Cortex of kidney (tissue), 1 donor: ENCODE measurements at places on chromosomes 3 and 15.

- no peak for DNase-seq
Observed at GRCh38 chr15:80424381-80424780, 20.2 kb downstream of the ARNT2 start.

GRCh38 chr3:150727653-150728502 lies 24.2 kb upstream of the ERICH6 start:
- DNase-seq = no peak

DNA sequence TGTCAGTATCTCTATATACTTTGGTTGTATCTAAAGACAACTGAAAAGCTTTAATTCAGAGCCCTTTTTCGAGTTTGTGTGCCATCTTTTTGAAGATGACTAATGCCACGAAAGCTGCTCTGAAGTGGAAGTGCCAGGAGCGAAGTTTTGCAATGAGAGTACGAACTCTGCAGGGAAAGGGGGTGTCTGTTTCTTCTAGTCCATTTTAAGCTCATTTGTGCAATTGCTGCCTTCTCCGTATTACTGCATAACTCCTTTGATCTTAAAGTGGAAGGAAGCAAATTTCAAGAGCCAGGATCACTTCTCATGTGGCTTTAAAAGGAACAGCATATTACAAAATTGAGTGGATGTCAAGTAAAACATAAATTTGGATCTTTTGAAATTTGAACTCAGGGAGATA lies 245.3 kb downstream of the FEZF2 start:
- no peak for DNase-seq

DNA sequence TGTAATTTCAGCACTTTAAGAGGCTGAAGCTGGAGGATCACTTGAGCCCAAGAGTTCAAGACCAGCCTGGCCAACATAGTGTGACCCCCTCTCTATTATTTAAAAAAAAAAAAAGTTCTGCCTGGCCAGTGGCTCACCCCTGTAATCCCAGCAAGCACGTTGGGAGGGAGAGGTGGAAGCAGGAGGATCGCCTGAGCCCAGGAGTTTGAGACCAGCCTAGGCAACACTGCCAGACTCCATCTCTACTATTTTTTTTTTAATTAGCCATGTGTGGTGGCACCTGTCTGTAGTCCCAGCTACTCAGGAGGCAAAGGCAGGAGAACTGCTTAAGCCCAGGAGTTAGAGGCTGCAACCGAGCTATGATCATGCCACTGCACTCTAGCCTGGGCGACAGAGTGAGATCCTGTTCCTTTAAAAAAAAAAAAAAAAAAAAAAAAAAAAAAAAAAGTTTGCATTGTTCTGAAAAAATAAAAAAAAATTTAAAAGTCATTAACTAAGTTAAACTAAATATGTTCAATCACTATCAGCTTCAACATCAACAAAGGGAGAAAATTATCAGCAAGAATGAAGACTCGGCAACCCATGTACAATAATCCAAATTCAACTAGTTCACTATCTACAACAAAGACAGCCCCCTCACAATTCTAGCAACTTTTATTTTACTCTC lies 1.9 kb downstream of the RAF1 start:
- DNase-seq = no peak

- no peak for DNase-seq
Observed at GRCh38 chr3:123143669-123144411, 57.9 kb upstream of the SEC22A start.

- no peak for DNase-seq
Observed at GRCh38 chr3:150414959-150415358, 6.9 kb downstream of the TSC22D2 start.

GRCh38 chr15:68572309-68572708 lies 6.5 kb upstream of the CORO2B start:
- DNase-seq = no peak

DNA sequence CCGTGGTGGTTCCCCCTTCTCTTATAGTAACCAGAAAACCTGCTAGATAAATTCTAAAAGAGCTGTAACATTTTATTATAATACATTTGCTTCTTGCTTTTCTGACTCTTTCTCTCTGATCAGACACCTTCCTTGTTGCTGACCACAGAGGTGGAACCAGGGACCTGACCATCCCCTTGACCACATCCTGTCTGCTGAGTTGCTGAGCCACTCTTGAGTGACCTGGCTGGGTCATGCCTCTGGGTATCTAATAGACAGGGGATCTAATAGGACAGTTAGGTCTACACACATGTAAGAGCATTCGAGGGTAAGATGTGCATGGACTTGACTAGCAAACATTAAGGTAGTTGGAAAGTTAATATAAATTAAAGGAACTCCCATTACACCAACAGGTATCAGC lies 22.8 kb upstream of the TRIM59 start:
- DNase-seq = no peak

GRCh38 chr3:60046210-60046609 lies 996.4 kb upstream of the CFAP20DC start:
- no peak for DNase-seq

GRCh38 chr3:58999134-58999773 lies 50.6 kb downstream of the CFAP20DC start:
- no peak for DNase-seq

DNA sequence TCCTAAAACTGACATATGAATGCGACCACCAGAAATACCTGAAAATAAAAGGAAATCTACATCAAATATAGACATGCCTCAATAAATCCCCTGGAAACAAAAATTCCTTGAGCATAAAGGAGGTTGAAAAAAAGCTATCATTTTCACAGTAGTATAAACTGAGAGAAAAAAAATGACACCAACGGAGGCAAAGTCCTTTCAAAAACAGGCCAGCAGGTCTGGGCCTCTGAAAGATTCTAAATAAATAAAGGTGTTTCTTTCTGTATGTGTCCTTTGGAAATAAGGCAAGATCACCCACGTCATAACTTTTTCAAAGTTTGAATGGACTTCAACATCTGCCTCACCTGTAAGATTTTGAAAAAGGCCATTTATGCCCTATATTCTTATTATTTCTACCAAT lies 5.0 kb downstream of the CLPX start:
- DNase-seq = no peak

DNA sequence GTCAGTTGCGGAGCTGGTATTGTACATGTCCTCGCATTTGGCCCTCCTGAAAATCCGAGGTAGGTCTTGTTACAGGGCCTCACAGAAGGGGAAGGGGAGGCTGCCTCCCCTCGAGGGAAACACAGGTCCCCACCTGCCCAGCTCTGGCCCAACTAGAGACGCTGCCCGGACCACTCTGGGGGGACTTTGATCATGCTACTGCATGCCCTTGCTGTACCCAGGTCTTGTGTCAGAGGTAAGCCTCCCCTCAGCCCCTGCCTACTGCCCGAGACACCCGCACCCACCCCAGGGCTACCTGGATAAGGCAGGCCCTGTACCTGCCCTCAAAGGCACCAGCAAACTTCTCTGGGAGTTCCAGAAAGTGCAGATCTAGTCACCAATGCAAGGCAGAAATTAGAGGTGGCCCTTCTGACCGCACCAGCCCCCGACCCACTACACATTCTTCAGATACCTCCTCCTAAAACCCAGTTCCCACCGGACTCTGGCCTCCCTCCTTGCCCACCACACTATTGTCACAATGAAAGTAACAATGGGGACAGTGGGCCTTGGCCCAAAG lies 981 bp upstream of the SCAP start:
- no peak for DNase-seq

DNA sequence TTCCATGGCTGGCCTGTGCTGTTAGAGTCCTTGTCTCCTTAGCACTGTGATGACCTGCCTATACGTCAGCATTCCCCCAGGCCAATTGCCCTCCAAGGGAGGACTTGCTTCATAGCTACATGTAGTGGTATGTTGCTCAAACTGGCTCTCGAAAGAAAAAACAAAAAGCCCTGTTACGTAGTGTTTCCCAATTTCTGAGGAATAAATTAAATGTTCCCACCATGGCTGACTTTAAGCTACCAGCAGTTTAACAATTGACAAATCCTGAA lies 54.6 kb downstream of the WNT7A start:
- DNase-seq = no peak

GRCh38 chr3:16475766-16476165 lies 37.7 kb downstream of the RFTN1 start:
- DNase-seq = no peak

DNA sequence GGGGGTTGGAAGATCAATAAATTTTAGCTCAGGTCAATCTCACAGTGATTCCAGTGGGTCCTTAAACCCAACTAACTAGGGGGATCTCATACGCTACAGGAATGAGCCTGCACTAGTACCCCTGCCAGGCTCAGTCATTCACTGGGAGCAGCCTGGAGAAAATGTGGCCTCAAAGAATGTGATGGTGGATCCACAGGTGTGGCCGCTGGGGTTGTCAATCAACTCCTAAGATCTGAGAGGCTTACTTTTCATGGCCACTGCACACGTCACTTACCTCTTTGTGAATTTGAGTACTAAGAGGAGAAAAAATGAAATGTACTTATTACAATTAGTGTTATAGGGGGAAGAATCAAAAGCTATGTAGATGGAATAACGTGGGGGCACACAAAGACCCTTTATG lies 17.5 kb upstream of the FNDC3B start:
- no peak for DNase-seq

GRCh38 chr15:91465696-91466095 lies 365.6 kb downstream of the SV2B start:
- no peak for DNase-seq

DNA sequence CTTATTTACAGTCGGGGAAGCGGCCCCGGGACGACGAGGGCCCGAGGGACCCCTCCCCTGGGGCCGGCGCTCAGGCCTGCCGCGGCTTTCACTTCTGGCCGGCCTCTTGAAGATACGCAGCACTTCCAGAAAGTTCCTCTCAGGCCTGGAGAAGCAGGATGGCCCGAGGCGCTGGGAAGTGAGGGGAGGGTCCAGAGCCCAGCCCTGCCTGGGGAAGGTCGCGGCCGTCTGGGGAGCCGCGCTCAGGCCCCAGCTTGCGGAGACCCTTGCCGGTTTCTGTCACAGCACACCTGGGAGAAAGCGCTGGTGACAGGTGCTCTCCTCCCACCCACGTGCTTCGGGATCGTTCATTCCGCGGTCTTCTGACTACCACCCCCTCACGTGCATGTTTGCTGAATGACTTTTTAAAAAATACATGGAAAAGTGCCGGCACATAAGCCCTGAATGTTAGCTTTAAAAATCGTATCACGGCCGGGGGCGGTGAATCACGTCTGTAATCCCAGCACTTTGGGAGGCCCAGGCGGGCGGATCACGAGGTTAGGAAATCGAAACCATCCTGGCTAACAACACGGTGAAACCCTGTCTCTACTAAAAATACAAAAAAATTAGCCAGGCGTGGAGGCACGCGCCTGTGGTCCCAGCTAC lies 727 bp upstream of the TM2D3 start:
- no peak for DNase-seq

GRCh38 chr3:62007036-62007435 lies 366.3 kb downstream of the FEZF2 start:
- DNase-seq = no peak

DNA sequence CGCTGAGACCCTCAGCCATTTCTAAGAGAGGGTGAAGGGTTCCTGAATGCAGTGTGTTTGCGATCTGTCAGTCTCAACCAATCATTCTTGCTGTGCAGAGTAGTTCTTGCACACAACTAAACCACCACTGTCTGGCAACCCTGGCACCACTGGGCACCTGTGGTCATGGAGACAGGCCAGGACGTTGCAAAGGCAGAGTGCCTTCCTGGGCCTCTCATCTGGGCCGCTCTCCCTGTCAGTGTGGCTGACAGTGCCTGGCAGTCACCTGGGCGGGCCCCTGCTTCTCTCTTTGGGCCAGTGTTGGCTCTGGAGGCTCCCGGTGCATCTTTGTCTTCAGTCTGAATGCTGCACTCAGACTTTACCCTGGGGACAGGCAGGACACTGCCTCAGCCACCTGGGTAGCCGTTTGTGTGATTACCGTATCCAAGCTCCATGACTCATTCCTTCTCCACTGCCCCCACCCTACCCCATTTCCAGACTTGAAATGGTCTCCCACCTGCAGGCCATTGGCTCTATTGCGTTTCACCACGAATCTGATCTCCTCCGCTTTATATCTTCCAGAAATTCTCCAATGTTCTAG lies 104.6 kb upstream of the KLF13 start:
- no peak for DNase-seq

- DNase-seq = no peak
Observed at GRCh38 chr3:162487138-162487537, 990.5 kb downstream of the OTOL1 start.

DNA sequence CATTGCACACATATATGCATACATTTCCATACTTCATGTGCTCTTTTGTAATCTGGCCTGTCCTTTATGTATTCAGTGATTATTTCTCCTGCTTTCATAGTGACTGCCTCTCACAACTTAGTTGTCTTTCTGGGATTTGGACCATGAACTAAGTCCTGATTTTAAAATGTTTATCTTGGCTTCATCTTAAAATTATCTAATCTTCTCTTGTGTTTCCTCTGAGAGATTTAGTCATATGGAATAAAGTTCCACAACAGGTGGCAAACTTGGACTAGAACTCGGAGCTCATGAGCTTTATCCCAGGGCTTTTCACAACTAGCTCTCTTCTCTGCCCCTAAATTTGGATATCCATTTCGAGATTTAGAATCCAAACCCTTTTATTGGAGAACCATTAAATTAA lies 44.3 kb downstream of the U2SURP start:
- no peak for DNase-seq

DNA sequence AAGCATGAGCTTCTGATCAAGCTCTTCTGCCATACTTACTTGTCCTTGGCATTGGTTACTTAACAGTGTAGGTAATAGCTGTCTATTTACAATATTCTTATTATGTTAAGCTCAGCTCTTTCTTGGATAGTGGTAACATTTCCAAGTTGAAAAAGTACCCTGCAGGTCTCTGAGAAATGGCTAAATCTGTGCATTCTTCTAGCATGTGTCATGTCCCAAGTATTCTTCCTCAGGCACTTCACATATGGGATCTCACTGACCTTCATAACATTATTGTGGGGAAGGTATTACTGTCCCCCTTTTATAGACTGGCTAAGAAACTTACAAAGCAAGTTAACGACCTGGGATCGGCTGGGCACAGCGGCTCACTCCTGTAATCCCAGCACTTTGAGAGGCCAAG lies 236.1 kb downstream of the RORA start:
- DNase-seq = no peak

DNA sequence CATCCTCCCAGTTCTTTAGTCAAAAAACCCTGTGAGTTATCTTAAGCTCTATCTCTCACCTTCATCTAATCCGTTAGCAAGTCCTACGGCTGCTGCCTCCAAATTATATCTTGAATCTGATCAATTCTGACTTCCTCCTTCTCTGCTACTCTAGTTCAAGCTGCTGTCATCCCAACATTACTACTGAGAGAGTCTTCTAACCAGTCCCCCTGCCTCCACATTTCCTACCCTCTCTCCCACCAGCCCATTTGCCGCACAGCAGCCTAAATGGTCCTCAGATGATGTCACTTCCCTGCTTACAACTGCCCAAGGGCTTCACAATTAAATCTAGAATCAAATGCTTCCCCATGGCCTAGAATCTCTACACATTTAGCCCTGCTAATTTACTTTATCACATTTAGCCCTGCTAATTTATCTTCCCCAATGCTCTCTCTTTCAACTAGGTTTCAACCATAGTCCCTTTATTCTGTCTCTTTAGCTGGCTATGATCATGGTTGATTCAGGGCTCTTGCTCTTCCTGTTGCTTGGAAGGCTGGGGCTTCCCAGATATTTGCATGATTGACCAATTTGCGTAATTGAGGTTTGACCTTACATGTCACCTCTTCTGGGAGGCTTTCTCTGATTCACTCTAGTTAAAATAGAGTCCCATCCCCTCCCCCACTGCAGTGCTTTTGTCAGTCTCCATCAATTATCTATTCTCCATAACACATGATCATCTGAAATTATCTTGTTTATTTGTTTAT lies 11.0 kb upstream of the ARL14 start:
- no peak for DNase-seq

GRCh38 chr15:93036951-93037819 lies 51.8 kb downstream of the RGMA start:
- no peak for DNase-seq
